ENCODE measurements at places on chromosomes 1 and 21.

DNA sequence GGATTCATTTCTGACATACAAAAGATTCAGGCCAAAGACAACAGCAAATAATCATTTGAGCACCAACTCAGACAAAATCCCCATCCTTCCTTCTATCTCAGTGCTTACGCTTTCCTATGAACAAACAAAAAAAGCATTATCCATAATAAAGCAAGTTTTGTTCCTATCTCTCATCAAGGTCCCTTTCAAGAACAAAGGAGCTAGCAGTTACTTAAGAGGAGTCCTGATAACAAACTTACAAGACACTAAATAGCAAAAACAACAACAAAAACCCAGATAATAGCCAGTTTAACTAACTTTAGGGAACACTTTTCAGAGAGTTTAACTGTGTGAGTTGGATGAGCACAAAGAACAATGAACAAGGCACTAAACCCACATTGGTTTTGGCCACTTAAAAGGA is 10.5 kb downstream of the EVI5 start:
- no peak for DNase-seq

DNA sequence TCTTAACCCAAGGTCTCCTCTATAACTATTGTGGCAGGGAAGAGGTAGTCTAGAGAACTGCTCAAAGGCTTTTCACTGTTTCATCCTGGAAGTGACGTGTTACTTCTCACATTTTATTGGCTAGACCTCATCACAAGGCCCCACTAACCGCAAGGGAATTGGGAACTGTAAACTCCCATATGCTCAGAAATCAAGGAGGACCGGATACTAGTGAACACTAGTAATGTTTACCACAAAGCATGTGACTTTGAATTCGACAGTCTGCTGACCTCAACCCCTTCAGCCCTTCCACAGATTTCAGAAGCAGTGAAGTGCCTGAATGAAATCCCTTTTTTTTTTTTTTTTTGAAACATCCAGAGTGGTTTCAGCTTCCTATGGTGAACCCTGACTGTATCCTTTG is 3.4 kb upstream of the EEIG2 start:
- DNase-seq: peak; percentile 94

GRCh38 chr1:226401355-226402303 is 6.3 kb downstream of the PARP1 start:
- no peak for DNase-seq

DNA sequence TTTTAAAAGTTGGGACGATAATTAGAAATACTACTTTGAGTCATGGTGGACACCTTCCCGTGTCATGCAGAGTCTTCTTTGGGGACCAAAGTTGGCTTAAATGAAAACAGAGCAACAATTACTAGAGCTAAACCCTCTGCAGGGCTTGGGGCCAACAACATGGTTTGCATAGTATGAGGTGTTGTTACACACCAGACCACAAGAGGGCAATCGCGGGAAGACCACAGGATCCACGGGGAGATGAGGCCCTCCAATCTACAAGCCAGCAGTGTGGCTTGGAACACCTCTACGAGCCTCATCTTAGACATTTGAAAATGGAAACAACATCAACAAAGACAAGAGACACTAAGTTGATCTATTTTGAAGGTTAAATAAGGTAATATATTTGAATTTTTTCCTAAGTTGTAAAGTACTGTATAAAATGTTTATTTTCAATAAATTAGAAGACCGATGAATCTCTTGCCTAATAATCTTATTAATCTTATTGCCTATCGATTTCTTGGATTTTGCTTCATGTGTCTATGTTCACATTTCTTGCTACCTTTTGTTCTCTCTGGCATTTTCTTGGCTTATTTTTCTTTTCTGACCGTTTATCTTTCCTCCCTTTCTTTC is 8.2 kb upstream of the SMCP start:
- DNase-seq: peak; percentile 61

DNA sequence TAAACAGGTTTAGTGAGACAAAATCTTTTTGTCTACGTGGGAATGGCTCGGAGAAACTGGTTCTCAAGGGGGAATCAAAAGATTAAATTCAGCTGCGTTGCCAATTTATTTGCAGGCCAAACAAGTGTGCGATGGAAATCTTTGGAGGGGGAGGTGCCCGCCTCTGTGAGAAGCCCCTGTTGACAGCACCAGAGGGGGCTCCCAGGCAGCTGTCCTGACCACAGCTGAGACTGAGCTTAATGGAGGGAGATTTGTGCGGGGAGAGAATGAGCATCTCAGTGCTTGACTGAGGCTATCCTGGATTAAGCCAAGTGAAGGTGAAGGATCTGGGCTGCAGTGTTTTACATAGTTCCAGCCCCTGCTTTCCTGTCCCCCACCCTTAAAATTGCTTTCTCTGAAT is 169.7 kb downstream of the ATG4C start:
- no peak for DNase-seq

- DNase-seq: no peak
Measured at GRCh38 chr1:22778862-22779520, 68.4 kb downstream of the EPHB2 start.

DNA sequence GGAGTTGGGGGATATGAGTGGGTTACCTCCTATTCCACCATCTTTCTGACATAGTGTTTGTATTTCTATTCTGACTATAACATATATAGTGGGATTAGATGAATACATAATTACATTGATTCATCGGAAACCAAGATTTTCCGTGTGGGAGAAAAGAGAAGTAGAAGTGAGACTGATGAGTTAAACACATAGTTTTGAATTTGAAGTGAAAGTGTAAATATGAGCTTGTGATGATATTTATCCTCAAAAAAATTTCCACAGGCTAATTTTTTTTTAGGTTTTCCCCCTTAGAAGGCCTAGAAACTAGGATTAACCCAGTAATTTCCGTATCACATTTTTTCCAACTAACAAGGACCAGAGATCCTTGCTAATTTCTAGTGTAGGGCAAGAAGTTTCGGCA is 6.9 kb downstream of the CD1B start:
- peak; percentile 88 for DNase-seq

DNA sequence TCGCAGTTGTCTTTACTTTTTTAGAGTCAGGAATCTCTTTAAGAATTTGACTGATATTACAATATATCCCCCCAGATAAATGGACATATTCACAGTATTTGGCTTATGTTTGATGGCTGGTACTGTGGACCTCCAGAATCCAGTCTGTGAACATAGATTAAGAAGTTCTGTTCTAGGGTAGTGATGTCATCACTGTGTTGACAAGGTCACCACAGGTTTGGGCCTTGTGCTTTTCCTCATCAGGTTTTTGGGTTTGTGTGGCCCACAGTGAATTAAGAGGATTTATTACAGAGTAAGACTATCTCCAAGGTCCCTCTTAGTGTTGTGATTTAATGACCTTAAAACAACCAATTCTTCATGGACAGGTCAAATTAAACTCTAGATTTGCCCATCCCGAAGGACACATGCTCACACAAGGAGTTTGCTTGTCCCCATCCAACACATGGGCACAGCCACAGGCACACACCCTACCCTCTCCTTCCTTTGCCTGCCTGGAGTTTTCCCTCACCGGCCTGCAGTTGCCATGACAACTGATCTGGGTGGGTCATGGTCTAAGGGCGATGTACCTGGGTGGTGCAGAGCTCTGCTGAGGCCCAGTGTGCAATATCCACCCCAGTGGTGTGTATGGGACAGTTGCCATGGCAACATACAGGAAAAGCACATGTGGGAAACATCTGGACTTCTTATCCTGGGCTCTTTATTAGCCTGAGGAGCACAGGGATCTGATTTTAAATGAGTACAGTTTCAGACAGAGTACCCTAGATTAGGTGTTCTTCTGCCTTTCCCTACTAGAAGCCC is 98.6 kb downstream of the NAV1 start:
- no peak for DNase-seq

DNA sequence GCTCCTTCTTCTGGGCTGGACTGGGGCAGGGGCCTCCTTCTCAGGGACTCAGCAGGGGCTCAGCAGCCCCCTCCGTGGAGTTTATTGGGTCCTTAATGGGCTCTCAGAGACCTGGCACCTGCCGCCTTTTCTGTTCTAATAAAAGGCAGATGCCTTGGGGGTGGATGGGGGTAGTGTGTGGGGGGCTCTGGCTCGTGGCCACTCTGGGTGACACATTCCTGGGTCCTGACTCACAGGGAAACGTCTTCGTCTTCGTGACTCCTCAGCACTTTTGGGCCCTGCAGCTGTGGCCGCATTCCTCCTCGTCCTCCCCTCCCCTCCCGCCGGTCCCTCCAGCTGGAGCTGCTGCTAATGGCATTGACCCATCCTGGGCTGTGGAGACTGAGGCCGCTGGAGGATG is 107.8 kb upstream of the WNT4 start:
- no peak for DNase-seq

DNA sequence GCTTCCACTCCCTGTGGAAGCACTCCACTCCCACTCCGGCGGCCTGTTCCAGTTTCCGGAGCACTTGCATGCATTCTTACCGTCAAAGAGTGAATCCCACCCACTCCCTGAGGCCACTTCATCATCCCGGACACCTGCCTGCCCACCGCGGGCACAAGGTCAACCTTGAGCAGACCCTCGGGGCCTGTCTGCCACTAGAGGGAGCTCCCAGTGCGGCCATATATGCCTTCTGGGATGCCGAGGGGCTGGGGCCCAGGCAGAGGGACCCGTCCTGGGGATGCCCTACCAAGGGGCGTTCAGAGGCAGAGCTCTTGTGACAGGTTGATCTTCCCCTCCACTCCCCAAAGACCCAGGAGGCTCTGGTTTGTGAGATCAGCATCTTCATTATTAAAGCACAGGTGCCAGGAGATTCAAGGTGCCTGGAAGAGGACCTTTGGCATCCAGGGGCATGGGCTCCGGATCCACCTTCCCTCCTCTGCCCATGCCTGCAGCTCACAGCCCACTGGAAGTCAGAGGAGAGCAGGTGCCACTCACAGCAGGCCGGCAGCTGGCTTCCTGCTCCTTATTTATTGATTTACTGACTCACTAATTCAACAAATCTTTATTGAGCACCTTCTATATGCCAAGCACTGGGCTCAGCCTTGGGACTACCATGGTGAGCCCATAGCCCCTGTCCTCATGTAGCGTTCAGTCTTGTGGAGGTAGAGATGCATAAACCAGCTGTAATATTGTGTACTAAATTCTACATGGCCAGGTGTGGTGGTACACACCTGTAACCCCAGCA is 47.3 kb downstream of the UBIAD1 start:
- DNase-seq: peak; percentile 10

GRCh38 chr1:212951126-212951946 is 995 bp downstream of the VASH2 start:
- no peak for DNase-seq

DNA sequence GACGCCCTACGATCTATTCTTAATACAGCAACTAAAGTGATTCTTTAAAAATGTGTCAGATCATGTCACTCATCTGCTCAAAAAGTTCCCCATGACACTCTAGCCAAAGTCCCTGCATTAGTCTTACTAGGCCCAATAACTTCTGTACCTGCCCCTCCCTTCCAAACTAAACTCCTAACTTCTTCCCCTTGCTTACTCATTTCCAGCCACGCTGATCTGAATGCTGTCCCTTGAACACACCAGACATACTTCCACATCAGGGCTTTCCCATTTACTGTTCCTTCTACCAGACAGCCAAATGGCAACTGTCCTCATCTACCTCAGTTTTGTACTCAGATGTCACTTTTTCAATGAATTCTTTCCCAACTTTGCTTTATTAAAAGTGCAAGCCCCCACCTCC is 1.2 kb downstream of the PPT1 start:
- DNase-seq: peak; percentile 73

DNA sequence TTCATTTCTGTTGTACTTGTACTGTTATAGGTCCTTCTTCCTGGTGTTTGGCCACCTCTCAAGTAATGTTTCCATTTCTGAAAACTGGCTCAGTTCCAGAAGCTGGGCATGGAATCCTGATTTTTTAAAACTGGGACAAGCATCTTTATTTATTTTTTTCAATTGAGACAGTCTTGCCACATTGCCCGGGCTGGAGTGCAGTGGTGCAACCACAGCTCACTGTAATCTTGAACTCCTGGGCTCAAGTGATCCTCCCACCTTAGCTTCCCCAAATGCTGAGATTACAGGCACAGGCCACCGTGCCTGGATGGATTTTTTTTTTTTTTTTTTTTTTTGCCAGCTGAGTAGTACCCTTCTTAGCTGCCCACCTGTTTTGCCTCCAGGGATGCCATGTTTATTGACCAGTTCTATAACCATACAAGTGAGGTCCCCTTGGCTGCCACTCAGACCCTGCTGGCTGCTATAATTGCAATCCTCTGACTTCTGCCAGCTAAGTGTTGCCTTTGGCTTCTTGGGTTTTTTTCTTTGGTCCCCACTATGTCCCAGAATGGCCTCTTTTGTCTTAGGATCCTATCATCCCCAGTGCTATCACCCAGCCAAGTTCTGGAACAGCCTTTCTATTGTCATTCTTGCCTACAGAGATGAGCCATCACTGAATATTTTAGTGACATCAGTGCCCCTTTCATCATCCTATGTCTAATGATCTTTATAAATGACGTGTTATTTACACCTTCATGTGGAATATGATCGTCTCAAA is 3.9 kb upstream of the DIP2A start:
- no peak for DNase-seq

- DNase-seq: peak; percentile 84
Measured at GRCh38 chr1:27284425-27285273, 37.3 kb upstream of the TMEM222 start.

DNA sequence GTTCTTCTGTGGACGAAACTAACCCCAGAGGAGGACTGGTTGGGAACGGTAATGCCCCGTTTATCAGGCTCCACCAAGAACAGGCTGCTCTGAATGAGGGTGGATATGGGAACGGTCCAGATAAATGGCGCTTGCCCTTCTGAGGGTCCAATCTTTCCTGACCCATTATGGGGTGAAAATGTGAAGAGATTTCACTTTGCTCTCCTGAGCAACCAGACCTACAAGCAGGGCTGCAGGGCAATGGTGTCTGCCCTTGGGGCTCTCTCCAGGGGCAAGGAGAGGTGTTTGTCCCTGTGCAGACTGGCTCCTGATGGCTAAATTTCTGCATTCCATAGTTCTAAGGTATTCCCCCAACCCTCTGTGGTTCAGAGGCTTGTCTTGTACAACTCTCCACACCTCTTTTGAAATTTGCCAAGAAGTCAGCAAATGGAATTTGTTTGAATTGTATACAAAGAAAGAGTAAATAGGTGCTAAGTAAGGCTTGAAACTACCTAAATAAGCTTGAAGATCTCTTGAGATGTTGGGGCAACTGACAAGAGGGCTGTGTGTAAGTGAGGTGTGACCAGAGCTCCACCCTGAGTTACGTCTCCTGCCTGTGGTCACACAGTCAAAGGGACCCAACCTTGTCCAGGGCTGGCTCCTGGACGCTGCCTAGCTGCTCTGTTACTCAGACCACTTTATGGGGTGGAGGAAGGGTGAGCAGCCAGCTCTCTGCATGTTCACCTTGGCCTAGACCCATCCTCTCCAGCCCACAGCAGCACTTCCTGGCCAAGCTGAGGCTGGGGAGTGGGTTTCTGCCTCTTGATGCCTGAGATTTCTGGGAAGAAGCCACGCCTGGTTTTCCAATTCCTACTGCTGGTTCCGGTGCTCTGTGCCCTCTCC is 24.8 kb downstream of the SLC2A1 start:
- DNase-seq: no peak
